ENCODE measurements at places on chromosomes 2 and 18.

DNA sequence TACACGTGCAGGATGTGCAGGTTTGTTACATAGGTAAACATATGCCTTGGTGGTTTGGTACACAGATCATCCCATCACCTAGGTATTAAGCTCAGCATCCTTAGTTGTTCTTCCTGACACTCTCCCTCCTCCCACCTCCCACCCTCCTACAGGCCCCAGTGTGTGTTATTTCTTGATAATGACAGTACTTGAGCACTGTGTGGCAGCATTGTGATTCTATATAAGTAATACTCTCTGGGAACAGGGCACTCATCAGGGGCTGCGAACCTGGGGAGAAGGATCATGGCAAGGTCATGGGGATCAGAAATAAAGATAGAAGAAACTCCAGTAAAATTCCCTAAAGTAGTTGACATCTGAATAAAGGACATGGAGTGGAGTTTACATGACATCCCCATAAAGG, 1256.2 kb upstream of the CRIM1 start:
- no peak for DNase-seq

DNA sequence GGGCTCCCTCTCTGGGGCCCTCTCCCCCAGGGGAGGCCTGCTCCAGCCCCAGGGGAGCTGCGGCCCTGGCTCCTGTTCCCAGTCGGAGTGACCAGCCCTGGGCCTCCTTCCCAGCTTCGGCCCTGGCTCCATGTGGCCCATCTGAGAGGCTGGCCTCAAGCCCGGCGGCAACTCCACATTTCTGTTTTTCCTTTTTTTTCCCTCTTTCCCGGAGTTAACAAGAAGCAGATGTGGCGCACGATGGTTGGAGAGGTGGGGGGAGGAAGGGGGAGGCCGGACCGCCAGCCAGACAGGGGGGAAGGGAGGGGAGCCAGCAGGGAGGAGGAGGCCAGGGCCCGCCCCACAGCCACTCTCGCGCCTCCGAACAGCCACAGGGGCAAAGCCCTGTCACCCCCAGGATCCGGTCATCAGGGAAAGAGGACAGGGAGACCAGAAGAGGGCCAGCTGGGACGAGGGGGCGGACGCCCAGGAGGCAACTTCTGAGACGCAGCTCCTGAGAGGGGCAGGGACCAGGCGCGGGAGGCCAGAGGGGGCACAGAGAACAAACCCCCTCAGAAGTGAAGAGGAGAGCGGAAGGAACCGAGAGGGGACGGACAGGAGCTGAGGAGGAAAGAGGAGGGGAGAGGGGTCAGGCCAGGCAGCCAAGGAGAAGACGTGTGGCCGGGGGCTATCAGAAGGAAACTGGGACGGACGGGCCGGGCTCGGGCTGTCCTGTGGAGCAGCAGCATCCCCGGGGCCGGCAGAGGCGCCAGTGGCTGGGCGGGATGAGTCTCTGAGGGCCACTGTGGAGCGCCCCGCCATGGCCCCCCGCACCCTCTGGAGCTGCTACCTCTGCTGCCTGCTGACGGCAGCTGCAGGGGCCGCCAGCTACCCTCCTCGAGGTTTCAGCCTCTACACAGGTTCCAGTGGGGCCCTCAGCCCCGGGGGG, at the start of gene EMILIN1:
TSS of gene EMILIN1 (plus strand) at position 349 of the 928 bp plus-strand sequence. CDS start at position 800, 451 bp downstream.
- no peak for DNase-seq

DNA sequence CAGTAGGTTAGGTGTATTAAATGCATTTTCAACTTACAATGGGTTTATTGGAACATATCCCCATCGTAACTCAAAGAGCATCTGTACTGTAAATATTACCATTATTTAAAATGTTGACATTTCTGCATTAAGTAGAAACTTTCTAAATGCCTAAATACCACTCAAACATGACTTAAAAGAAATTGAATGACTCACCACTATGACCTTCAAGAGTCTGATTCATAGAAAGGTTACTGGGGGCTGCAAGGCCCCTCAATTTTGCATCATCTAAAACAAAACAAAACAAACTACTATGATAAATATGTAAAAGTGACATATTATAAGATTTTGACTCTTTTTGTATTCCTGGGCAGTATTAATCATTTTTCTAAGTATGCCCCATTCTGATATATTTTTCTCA, 7.6 kb downstream of the WDR35 start:
- DNase-seq: no peak

- no peak for DNase-seq
These were observed 103.9 kb downstream of the CCBE1 start for GRCh38 chr18:59593291-59593717.

GRCh38 chr18:9431296-9431695, 44.0 kb upstream of the RALBP1 start:
- no peak for DNase-seq

DNA sequence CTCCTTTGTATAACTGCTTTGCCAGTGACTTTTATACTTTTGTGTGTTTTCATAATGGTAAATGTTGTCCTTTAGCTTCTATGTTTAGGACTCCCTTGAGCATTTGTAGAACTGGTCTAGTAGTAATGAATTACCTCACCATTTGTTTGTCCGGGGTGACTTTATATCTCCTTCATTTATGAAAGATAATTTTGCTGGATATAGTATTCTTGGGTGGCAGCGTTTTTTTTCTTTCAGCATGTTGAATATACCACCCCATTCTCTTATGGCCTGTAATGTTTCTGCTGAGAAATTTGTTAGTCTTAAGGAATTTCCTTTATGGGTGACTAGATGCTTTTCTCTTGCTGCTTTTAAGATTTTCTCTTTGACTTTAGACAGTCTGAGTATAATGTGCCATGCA, 56.0 kb downstream of the GPC1 start:
- no peak for DNase-seq
